ENCODE measurements at places on chromosomes 12 and 14. TPM values are rescaled to one million over a fixed set of nuclear protein-coding genes. Genes with fewer than 3 reads are reported as not detected.

AQP2 gene
- not detected for total RNA-seq

LGR5 gene
- 4.4 TPM for total RNA-seq

DNAAF2 gene
- 6.6 TPM for total RNA-seq

PTCSC3 gene
- not detected for total RNA-seq

TAS2R9 gene
- not detected for total RNA-seq

C3AR1 gene
- 12.5 TPM for total RNA-seq

CIROP gene
- 0.13 TPM for total RNA-seq

AACS gene
- 29.0 TPM for total RNA-seq

PPP1R3E gene
- total RNA-seq = 16.2 TPM

A2ML1 gene
- 0.46 TPM for total RNA-seq

HSP90AA1 gene
- 367 TPM for total RNA-seq

SCNN1A gene
- total RNA-seq = 130 TPM

CLSTN3 gene
- total RNA-seq = 16.4 TPM

OTUB2 gene
- 1.3 TPM for total RNA-seq

PTPRB gene
- total RNA-seq = 27.9 TPM

SIRT4 gene
- 3.9 TPM for total RNA-seq

CISTR gene
- not detected for total RNA-seq

CS gene
- total RNA-seq = 332 TPM

AVPR1A gene
- 0.63 TPM for total RNA-seq

C12orf50 gene
- not detected for total RNA-seq

TRPV4 gene
- total RNA-seq = 0.92 TPM

EAPP gene
- total RNA-seq = 78.0 TPM

TESPA1 gene
- 1.7 TPM for total RNA-seq

MLXIP gene
- total RNA-seq = 194 TPM

RFX4 gene
- not detected for total RNA-seq

GPR84 gene
- total RNA-seq = 0.60 TPM

TBX3 gene
- total RNA-seq = 13.9 TPM

PARPBP gene
- 4.9 TPM for total RNA-seq

FLVCR2 gene
- total RNA-seq = 19.2 TPM

DNAI7 gene
- not detected for total RNA-seq

B3GNT4 gene
- 0.66 TPM for total RNA-seq

SPTB gene
- 1.4 TPM for total RNA-seq

P2RX7 gene
- total RNA-seq = 1.0 TPM

CLEC4D gene
- 0.39 TPM for total RNA-seq

DBX2 gene
- total RNA-seq = not detected

POU6F1 gene
- total RNA-seq = 3.9 TPM

VWF gene
- total RNA-seq = 82.5 TPM

RECQL gene
- 9.3 TPM for total RNA-seq

COL2A1 gene
- total RNA-seq = 1.2 TPM

NRXN3 gene
- total RNA-seq = 27.3 TPM

SYCP3 gene
- total RNA-seq = 0.28 TPM

HSPB8 gene
- 4.7 TPM for total RNA-seq

TAS2R7 gene
- total RNA-seq = not detected

IFT81 gene
- total RNA-seq = 3.8 TPM

DEPDC4 gene
- total RNA-seq = 2.5 TPM

L2HGDH gene
- total RNA-seq = 11.2 TPM

Measured in mucosa of descending colon (tissue), 3 donors.